NCI-H460 (cell line): ENCODE measurements at places on chromosomes 7 and 10. TPM values are rescaled to one million over a fixed set of nuclear protein-coding genes. Genes with fewer than 3 reads are reported as not detected.

DNA sequence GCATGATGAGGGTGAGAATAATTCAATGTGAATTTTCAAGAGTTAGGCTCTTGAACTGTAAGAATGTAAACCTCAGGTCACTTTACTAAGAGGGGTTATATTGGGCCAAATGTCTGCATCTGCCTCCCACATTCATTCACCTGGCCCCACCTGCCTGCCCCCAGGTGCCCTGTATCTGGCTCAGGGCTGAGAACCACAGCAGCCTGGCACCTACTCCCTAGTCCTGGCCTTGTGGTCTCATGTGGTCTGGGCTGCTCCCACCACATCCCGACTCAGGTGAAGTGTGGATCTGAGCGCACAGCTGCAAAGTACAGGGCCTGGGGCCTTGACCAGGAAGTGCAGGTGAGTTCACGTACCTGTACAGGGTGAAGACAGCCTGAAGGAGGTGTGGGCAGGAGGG, 182.1 kb downstream of the PFKFB3 start:
- DNase-seq = no peak

Gene ZNF365
- 3.3 and 4.2 TPM in 2 replicates for total RNA-seq

GRCh38 chr10:106775127-106775526, 389.4 kb downstream of the SORCS1 start:
- DNase-seq = no peak

DNA sequence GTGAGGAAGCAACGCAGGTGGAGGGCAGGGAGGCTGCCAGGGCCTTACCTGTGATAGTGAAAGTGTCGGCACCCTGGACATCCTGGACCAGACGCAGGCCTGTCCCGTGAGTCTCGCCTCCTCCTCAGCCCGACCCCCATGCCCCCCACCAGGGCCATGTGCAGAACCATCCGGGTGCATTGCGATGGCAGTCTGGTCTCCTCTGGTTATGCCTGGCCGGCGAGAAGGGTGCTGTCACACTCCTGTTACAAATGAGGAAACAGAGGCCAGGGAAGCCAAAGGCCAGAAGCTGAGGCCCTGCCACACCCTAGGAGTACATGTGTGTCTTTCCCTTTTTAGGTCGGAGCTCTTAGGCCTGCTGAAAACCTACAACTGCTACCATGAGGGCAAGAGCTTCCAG, 7.2 kb downstream of the DEPP1 start:
- DNase-seq = no peak

- no peak for DNase-seq
These were observed 695.5 kb downstream of the INHBA start for GRCh38 chr7:41007351-41007751.

Gene COBL
- 21.9 and 23.8 TPM in 2 replicates for total RNA-seq

Gene SPDYE1
- not detected in 2 replicates for total RNA-seq

- DNase-seq = no peak
These were observed 9.3 kb downstream of the KLHL7 start for GRCh38 chr7:23114896-23115295.

DNA sequence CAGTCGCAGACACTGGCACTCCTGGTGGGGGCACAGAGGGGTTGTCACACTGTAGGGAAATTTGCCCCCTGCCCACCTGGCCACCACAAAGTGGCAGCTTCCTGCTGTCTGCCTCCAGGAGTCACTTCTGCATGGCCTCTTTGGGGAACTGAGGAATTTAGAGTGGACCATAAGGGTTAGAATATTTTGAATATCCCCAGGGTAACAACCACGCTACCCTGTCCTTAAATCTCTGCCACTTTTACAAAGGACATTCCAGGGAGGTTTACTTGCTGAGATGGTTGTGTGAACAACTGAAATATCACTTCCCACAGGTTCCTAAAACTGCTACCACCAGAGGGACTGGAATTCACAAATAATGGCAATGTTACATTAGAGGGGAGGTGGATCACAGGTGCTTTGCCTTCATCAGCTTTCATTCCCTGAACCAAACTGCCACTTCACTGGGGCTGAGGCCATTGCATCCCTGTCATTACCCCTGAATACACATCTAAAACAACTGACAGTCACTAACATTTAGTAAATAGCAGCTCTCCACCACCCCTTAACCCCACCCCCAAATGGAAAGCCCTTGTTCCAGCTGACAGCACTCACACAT, 88.1 kb upstream of the IFRD1 start:
- DNase-seq = no peak

Gene CAV1
- 168 and 169 TPM in 2 replicates for total RNA-seq

DNA sequence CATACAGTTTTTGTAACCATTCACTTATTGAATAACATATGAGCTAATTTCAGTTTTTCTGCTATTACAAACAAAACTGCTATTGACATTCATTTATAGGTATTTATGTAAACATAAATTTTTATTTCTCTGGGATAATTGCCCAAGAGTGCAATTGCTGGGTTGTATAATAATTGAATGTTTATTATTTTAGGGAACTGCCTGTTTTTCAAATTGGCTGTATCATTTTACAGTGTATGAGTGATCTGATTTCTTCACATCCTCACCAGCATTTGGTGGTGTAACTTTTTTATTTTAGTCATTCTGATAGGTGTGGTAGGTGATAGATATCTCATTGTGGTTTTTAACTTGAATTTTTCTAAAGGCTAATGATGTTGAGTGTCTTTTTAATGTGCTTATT, 26.4 kb downstream of the KIF11 start:
- no peak for DNase-seq

GRCh38 chr7:69791739-69792138, 193.5 kb downstream of the AUTS2 start:
- DNase-seq = no peak

Gene SH2D4B
- total RNA-seq = 0.02 TPM in 1 of 2 replicates, not detected in the other

Gene WDR86
- total RNA-seq = not detected in 2 replicates

DNA sequence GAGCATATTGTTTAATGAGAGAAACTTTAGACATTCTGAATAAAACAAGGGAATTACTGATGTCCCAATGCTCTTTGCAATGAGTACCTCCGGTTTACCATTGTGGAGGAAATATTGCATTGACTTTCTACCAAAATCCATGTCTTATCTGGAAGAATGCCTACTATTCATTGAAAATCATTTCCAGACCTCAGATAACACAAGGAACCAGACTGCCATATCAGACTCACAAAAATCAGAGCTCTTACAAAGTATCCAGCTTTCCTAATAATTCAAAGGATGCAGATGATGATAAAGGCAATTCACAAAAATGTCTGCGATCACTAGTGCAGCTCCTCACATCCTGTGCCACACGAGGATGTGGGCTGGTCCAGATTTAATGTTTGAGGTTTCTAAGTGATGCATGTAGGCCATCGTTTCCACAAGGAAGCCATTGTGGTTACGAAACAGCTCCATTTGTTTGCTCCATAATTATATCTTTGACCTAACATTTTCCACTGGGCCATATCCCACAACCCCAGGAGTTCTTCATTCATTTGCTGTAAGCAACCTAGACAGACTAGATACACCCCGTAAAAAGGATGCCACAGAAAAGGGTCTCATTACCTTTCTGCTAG, 831.1 kb upstream of the C7orf33 start:
- no peak for DNase-seq

Gene CHST15
- total RNA-seq = 53.2 and 60.9 TPM in 2 replicates

DNA sequence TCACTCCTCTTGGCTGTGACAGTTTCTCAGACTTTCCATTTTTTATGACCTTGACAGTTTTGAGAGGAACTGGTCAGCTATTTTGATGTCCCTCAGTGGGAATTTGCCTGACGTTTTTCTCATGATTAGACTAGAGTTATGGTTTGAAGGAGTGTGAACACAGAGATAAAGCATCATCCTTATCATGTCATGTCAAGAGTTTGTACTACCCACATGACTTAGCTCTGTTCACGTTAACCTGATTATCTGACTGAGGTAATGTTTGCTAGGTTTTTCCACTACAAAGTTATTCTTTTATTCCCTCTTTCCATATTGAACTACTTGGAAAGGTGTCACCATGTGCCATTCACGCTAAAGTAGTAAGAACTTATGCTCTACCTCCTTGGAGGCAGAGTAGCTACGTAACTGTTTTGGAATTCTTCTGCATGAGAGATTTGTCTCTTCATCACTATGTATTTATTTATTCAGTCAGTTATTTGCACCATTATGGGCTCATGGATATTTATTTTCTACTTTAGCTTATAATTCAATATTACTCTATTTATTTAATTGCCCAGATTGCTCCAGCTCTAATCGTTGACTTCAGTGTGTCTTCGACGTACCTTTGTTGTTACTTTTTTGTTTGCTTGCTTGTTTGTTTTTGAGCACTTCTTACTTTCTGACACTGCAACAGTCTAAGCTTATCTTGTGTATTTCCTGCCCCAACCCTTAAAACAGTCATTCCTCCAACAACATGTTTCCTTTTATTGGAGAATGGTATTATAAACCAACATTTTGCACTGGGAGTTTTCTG, 50.4 kb downstream of the CPED1 start:
- no peak for DNase-seq

Gene PSD
- total RNA-seq = 0.29 and 0.32 TPM in 2 replicates

GRCh38 chr7:144019457-144019856, 19.3 kb downstream of the OR6B1 start:
- peak; percentile 43 for DNase-seq

DNA sequence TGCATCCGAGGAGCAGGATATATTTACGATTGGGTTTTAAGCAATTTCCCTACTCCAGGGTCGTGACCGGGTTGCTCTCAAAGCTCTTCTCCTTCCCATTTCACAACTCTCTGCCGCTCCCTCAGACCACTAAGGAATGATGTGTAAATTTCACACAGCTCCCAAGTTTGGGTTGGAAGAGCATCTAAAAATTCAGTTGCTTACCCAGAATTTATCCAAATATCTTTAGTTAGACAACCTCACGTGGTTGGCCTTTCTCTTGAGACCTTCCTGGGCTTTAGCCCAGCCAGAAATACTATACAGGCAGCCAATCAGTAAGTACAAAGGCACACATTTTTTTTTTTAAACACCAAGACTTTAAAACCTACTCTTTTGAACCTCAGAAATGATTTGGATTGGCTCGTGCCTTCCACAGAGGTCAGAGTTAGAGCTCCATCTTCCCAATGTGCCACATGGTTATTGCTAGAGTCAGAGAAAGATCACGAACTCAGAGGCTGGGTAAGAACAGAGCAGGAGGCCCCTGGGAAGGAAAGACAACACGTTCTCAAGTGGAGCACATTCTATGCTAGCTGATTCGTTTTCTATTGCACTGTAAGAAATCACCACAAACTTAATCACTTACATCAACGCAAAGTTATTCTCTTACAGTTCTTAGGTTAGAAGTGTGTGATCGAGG, 335.4 kb upstream of the MGMT start:
- DNase-seq = no peak

DNA sequence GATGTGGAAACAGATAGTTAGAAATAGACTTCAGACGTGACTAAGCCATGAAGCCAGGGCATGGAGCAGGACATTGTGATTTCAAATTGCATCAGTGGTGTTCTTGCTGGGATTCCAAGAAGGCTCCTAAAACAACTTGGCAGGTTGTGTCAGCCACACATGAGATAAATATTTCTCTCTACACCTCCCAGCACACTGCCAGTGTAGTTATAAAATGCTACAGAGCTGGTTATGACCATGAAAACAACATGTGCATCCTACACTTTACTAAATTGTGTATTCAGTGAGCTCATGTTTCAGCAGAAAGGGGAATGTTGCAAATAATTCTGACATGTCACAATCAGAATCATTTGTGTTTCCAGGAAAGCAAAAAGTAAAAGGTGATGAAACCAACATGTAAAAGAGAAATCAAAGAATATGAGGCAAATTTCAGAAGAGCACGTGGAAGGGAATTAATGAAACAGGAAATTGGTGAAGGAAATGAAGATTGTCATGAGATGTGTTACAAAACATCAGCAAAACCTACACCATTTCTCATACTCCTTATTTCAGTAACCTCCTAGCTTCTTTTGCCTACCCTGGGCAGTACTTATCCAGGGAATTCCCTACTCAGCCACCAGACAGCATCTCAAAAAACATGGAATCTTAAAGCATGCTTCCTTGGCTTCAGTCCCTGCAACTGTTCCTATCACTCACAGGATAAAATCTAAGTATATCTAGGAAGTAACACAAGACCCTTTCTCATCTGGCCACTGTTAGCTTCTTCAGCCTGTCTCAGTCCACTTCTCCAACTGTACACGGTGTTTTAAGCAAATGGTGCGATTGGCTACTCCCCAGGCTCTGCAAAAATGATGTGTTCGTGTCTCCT, 5.8 kb upstream of the CYP3A7 start:
- no peak for DNase-seq

Gene FAM13C
- 0.09 and 0.10 TPM in 2 replicates for total RNA-seq

Gene CRHR2
- not detected in 2 replicates for total RNA-seq

GRCh38 chr7:142440906-142441411, 183.1 kb upstream of the PRSS58 start:
- DNase-seq = no peak

- peak; percentile 33 for DNase-seq
These were observed at the start of gene SGCE for GRCh38 chr7:94655848-94656657. Gene SGCE, minus strand, starts transcription at chr7:94656133. Its CDS starts 35 bp downstream, at chr7:94656098.

Gene UNCX
- total RNA-seq = not detected in 2 replicates

DNA sequence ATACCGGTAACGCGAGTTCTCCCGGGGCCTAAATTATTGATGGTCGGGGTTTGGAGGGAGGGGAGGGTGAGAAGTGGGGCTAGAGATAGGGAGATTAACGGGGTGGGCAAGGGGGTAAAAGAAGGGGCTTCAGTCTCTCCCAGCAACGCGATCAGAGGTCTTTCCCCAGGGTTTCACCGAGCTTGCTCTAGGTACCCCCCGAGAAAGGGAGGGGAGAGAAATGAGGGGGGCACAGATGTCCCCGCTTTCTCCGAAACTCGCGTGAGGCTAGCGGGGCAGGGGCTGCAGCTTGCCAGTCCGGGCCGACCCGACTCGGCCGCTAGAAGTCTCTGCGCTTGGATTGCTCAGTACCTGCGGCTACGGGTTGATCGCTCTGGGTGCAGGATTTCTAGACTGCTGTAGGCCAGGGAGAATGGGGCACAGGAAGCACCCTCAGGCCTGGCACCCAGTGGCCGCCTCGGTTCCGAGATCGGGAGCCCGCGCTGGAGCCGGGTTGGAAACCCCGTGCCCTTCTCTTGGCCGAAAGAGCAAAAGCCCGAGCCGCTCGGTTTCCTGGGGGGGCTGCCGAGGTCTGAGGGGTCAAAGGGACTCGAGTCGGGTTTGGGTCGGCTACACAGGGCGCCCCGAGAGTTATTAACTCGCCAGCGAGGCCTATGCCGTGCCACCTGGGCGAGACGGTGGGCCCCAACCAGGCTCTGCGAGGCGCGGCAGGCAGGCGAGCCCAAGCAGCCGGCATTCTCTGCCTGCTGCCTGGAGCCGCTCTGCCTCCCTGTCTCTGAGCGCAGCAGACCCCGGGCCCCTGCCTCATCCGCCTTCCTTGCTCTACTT, 3.1 kb downstream of the PAX2 start:
- DNase-seq = no peak

DNA sequence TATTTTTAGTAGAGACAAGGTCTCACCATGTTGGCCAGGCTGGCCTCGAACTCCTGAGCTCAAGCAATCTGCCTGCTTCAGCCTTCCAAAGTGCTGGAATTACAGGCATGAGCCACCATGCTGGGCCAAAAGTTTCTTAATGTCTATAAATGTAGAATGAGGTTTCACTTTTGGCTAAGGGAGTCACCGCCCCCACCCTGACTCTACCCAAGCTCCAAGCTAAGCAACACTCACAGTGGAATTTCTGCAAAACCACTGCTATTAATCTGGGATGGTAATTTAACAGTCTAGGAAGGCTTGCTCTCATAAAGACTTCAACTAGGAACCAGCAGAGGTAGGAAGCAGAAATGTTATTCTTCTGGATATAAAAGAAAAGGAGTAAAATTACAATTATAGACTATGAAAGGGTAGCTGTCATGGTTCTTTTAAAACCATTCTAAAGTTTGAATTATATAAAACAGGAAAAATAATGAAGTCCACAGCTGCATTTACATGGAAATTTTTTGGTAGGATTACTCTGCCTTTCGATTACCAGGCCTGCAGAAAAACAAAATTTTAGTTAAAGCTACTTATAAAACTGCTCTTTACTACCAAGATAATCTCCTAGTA, 211.6 kb downstream of the SFMBT2 start:
- DNase-seq = no peak
